ENCODE measurements at places on chromosomes 16 and 17.

GRCh38 chr17:55649957-55650597 is 72.6 kb downstream of the TMEM100 start:
- no peak for DNase-seq

DNA sequence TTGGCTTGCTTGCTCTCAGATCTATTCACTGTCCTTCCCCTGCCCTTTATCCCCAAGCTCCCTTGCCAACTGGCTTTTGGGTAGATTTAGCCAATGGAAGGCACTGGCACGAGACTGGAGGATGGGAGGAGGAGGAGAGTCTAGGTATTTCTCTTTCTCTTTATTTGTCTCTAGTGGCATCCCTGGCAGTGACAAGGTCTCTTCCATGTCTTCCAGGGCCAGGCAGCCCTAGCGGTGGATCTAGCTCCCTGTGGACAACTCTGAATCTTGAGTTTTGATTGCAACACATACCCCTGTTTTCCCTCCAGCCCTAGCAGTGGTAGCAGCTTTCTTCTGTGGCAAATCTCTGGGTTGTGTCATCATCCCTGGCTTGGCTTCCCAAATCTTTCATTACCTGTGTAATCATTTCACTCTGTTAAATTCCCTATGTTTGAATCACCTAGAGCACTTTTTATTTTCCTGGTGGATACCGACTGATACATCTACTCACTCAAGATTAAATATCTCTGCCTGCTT is 171.1 kb upstream of the IRX6 start:
- DNase-seq: no peak

GRCh38 chr16:2987833-2988232 is 7.6 kb upstream of the PKMYT1 start:
- DNase-seq: no peak

GRCh38 chr17:36148559-36149295 is 27.7 kb downstream of the TBC1D3B start:
- peak; percentile 67 for DNase-seq

GRCh38 chr16:20866145-20866772 is 33.9 kb downstream of the DCUN1D3 start:
- no peak for DNase-seq

DNA sequence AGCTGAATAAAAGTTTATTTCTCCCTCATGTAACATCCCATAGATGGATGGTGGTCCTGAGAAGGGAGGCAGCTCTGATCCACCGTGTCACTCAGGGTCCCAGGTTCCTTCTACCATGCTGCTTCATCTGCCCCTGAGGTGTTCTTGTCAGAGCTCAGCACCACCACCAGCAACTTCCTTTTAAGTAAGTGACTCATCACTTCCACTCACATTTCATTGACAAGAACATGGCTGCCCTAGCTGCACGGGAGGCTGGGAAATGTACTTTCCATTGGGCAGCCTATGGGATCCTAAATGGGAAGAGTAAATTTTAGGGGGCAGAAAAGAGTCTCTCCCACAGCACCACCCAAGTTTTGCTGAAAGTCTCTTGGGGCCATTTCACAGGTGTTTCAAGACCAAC is 134.7 kb downstream of the USP31 start:
- no peak for DNase-seq

DNA sequence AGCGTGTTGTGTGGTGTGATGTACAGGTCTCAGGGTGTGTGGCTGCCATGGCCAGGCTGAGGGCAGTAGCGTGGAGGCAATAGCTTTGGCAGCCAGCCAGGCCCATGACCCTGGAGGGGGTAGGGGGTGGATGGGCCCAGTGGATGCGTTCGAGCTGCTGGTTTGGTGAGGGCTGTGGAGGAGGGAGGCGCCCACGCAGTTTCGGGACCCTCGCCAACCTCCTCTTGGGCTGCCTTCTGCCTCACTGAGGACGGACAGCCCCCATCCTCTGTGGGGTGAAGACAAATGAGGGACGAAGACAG is 238.6 kb upstream of the GSE1 start:
- DNase-seq: no peak

- DNase-seq: no peak
These were observed 15.4 kb downstream of the HS3ST3B1 start for GRCh38 chr17:14316126-14316832.

DNA sequence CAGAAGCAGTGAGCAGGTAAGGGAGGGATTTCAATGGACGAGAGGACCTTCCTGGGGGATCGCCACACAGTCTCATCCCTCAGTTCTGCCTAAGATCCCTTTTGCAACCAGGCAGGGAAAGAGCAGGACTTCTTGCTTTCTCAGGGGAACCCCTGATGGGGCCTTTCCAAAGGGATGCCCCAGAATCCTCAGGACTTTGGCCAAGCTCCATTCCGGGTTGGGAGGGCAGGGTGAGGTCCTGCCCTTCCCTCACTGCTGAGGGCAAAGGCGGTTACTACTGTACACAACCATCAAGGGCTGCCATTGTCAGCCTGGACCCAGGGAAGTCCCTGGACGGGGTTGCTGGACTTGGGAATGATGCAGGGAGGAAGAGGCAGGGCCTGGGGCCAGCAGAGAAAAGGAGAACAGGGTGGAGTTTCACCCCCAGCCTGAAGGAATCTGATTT is 9.7 kb downstream of the PRR29 start:
- DNase-seq: no peak

GRCh38 chr16:89047331-89048089 is 46.1 kb upstream of the ACSF3 start:
- no peak for DNase-seq

GRCh38 chr16:1308036-1308976 is 1.1 kb upstream of the UBE2I start:
- no peak for DNase-seq

- DNase-seq: no peak
These were observed 3.6 kb downstream of the BORCS6 start for GRCh38 chr17:8186446-8186786.

DNA sequence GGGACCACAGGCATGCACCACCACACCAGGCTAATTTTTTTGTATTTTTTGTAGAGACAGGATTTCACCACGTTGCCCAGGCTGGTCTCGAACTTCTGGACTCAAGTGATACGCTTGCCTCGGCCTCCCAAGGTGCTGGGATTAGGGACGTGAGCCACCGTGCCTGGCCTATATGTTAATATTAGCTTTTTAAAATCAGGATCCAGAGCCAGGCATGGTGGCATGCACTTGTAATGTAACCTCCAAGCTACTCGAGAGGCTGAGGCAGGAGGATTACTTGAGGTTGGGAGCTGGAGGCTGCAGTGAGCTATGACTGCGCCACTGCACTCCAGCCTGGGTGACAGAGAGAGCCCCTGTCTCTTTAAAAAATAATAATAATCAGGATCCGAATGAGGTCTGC is 8.5 kb upstream of the ADCY7 start:
- no peak for DNase-seq

GRCh38 chr17:1183171-1183873 is 3.5 kb upstream of the ABR start:
- DNase-seq: peak; percentile 21

DNA sequence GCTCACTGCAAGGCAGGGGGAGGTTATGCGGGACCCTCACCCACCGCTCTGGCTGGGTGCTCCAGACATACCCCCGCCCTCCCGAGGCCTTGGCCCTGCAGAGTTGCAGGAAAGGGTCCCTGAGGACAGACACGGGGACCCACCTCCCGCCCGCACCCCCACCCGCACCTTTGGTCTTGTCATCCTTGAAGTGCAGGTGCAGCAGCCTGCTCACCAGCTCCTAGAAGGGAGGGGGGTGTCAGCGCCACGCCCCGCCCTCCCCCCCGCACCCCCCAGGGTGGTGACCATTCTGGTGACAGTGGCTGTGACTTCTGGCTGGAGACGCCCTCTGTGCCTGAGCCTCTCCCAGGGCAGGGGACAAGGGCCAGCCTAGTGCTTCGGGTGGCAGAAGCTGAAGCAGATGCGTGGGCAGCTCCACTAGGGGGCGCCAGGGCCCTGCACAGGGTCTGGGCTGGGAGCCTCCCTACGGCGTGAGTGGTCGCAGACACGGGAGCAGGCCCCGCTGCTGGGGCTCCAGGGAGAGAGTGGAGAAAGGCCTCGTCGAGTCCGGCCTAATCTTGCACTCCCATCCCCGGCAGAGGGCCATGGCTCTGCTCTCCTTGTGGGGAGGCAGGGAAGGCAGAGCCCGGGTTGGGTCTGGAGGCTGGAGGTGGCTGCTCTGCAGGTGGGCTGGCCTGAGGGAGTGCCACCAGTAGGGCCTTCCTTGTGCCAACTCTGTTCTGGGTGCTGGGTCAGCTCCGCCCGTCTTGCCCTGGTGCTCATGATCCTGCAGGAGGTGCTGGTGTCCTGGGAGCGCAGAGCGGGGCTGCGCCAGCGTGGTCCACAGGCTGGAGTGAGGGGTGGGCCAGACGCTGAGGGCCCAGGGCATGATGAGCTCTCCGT is 2.7 kb downstream of the CENPX start:
- peak; percentile 83 for DNase-seq

GRCh38 chr17:70875729-70876310 is 706.5 kb downstream of the KCNJ2 start:
- DNase-seq: no peak

DNA sequence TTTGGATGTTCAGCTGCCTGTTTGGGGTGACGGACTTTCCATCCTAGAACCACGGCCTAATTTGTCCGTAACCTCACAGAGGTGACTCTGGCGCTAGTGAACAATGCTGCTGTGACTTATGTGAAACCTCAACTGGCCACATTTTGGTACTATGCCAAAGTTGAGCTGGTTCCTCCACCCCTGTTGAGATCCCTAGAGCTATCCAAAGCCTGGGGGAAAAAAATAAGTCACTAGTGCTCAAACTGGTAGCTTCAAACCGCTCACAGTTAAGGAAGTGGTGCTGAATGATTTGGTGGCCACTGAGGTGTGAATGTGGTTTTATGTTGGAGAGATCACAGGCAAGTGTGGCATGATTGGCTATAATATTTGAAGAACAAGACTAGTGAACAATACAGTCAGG is 11.3 kb upstream of the TUBG2 start:
- no peak for DNase-seq

GRCh38 chr16:17474037-17474436 is 3.3 kb upstream of the XYLT1 start:
- no peak for DNase-seq

GRCh38 chr16:81610144-81610842 is 165.7 kb downstream of the CMIP start:
- no peak for DNase-seq

DNA sequence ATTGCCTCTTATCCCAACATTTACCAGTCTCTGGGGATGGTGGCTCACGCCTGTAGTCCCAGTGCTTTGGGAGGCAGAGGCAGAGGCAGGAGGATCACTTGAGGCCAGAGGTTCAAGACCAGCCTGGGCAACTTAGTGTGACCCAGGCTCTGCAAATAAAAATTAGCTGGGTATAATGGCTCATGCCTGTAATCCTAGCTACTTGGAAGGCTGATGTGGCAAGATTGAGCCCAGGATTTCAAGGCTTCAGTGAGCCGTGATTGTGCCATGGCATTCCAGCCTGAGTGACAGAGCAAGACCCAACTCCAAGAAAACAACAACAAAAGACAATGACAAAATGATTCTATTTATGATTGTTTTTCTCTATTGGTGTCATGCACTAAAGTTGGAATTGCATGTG is 244.9 kb downstream of the RBFOX1 start:
- DNase-seq: no peak

DNA sequence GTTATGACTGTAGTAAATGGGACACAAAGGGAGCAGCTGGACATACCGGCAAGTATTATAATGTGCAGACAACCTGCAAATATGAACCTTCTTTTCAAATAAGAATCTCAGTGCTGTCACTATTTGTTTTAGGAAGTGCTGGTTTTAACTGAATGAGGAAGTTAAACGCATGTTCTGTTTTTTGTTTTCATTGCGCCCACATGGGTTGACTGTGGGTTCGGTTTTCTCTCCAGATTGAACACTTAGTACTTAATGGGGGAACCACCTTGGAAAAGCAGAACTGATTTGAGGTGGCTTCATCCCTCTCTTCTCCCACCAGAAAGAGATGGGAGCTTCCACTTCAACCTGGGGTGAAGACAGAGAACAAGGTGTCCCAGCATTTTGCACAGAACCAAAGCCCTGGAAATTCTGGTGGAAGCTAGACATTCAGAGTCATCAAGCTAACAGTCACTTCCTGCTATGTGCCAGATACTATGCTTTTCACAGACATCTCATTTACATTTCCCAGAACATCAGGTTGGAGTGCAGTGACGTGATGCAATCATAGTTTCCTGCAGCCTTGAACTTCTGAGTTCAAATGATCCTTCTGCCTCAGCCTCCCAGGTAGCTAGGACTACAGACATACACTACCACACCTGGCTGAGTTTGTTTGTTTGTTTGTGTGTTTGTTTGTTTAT is 149.8 kb downstream of the CDH13 start:
- no peak for DNase-seq

All from stimulated activated CD4-positive, alpha-beta T cell treated with anti-CD3 and anti-CD28 coated beads, Interleukin-15, amount 100 ng/mL, for 24 hours (primary cell).